ENCODE measurements at places on chromosomes 1 and 21.

DNA sequence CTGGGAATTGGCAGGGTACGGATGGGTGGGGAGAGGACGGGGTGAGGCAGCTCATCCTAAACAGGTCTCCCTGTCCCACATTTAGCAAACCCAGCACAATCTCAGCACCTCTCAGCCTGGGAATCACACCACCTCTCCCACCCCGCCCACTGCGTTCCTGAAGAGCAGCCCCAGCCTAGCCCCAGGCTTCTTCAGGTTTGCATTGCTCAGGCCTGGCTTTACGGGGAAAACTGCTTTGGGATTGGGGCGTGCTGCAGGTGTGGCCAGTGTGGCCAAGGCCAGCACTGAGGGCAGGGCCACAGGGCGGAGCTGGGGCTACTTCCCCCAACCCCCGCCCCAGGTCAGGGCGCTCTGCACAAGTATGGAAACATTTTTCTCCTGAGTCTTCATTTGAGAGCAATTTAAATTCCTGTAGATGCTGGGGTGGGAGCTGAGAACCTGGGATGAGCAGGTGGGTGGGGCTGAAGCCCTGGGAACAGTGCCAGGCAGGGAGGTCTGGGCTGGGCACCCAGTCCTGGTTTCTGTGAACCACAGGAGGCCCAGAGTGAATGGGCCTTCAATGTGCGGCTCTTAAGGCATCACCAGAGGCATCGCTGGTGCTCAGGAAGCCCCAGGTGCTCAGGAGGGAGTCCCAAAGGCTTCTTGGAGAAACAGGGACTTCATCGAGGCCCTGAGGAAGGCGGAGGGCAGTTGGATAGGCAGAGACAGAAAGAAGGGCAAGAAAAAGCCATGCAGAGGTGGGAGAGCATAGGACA lies 24.1 kb downstream of the TNNT2 start:
- DNase-seq, result no peak

DNA sequence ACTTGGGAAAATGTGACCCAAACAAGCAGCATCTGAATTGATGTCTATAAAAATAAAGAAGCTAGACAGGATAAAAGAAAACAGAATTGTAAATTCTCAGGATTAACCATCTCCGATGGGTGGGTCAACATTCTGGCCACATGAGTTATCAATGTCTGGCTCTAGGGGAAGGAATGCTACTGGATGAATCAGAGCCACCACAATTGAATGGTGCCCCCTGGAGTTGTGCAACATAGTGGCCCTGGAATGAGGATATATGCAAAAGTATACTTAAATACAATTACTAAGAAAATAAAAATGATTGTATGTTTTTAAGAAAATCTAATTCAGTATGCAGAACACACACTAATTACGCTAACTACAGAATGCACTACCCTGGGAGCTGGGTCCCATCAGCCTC lies 185.6 kb downstream of the TGFBR3 start:
- no peak for DNase-seq

GRCh38 chr1:41418857-41419583 lies 57.8 kb downstream of the FOXO6 start:
- DNase-seq, result peak; percentile 91

GRCh38 chr21:33117101-33117888 lies 47.4 kb downstream of the OLIG1 start:
- no peak for DNase-seq

- no peak for DNase-seq
Measured at GRCh38 chr1:66372522-66373101, 161.3 kb upstream of the SGIP1 start.

GRCh38 chr1:186812570-186812969 lies 16.2 kb upstream of the PLA2G4A start:
- no peak for DNase-seq

DNA sequence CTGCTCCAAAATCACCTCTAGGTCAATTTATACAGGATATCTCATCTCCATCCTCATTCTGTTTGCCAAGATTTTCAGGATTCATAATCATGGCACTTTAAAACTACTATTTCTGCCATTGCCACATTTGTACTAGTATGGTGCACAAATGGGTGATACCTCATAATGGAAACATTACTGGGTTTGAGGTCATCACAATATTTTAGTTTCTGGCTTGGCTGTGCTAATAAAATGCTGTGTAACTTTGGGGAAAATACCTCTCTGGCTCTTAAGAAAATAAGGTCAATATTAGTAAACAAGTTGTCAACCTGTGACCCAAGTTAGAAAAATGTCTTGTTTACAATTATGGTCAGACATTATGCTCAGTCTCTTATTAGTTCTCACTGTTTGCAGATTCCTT lies 4.7 kb upstream of the SLAMF7 start:
- no peak for DNase-seq

DNA sequence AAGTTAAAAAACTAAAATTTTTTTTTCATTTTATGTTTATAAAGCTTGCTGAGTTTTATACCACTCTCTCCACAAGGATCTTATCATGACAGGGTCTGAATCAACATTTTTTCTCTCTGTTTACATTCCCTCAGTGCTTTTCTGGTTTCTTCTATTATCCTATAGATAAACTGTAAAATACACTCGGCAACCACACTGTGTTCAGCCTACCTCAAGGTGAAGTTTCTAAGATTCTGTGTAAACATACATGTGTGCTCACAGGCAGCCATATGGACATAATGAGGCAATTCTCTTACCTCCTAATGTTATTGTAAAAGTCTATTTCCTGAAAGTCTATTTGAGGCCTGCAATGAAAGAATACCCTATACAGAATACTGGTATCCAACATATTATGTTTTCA lies 114.6 kb downstream of the NTPCR start:
- DNase-seq, result no peak

- no peak for DNase-seq
Measured at GRCh38 chr1:158864595-158864994, 33.4 kb downstream of the MNDA start.

- DNase-seq, result no peak
Measured at GRCh38 chr1:211788626-211789025, 41.9 kb downstream of the LPGAT1 start.

- no peak for DNase-seq
Measured at GRCh38 chr1:93615582-93616150, 66.0 kb downstream of the BCAR3 start.

DNA sequence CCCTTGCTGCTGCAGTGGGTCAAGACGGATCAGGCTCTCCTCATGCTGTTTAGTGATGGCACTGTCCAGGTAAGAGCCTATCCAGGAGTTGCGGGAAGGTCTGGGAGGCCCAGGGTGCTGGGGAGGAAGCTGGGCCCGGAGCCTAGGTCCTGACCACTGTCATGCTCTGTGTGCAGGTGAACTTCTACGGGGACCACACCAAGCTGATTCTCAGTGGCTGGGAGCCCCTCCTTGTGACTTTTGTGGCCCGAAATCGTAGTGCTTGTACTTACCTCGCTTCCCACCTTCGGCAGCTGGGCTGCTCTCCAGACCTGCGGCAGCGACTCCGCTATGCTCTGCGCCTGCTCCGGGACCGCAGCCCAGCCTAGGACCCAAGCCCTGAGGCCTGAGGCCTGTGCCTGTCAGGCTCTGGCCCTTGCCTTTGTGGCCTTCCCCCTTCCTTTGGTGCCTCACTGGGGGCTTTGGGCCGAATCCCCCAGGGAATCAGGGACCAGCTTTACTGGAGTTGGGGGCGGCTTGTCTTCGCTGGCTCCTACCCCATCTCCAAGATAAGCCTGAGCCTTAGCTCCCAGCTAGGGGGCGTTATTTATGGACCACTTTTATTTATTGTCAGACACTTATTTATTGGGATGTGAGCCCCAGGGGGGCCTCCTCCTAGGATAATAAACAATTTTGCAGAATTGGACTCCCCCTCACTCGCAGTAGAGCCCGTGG lies 1.7 kb downstream of the DYNLT4 start:
- no peak for DNase-seq

- DNase-seq, result no peak
Measured at GRCh38 chr1:204357551-204358490, 1.9 kb downstream of the PLEKHA6 start.

- DNase-seq, result no peak
Measured at GRCh38 chr21:46021978-46022544, 40.5 kb downstream of the COL6A1 start.

GRCh38 chr1:35175098-35175576 lies 17.8 kb downstream of the SFPQ start:
- DNase-seq, result no peak

- no peak for DNase-seq
Measured at GRCh38 chr1:116497656-116498055, 73.2 kb downstream of the CD58 start.

DNA sequence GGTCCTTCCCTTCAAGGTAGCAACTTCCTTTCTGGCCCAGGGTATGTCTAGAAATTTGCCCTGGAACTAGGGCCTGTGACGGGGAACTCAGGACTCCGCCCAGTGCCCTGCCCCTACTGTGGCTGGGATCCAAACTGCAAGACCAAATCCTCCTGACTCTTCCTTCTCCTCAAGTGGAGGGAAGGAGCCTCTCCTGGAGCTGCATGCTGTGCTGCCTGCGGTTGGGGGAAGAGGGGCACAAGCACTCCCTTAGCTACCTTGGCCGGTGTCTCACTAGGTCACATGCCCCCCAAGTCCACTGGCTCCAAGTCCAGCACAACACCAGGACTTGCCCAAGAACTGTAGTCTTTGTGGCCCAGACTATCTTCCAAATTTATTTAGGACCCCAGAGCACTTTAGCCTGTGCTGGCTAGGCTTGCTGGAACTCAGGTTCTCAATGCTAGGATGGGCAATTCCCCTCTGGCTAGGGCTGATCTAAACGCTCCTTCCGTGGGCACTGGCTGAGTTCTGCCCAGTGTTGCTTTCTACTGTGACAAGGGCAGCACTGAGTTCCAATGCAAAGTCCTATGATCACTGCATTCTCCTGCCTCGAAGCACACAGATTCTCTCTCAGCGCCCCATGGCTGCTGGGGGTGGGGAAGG lies 12.2 kb downstream of the ADSS2 start:
- DNase-seq, result no peak

- DNase-seq, result no peak
Measured at GRCh38 chr1:213883618-213884017, 104.2 kb upstream of the PROX1 start.

GRCh38 chr1:92833840-92834239 lies 2.0 kb downstream of the RPL5 start:
- DNase-seq, result no peak

DNA sequence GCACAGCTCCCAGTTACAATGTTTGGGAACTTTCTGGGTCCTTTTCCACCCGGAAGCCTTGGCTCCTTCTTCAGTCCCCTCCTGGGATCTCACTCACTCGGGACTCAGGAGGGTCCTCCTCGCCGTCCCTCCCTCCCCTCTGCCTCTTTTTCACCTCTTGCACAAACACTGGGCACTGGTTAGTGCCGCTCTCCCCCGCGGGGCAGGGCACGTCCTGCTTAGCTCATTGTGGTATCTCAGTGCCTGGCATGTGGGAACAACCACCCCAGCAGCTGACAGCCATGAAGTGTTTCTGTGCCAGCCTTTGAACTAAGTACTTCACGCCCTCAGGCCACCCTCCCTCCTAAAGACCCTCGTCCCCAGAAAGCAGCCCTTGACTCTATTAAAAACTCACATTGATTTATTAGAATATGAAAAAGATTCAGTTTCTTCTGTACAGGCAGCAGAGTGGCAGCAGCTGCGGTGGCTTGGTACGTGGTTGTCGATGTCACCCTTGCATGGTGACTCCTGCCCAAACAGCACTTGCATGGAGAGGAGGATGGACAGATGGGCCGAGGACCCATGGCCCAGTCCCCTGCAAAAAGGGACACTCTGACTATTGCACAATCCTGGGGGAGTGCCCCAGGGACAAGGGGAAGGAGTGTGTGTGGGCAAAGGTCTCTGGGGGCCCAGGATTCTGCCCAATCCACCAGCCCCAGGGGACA lies 56.3 kb downstream of the SLC9A1 start:
- DNase-seq, result no peak

GRCh38 chr1:45892068-45892785 lies 88.8 kb downstream of the MAST2 start:
- DNase-seq, result peak; percentile 8

DNA sequence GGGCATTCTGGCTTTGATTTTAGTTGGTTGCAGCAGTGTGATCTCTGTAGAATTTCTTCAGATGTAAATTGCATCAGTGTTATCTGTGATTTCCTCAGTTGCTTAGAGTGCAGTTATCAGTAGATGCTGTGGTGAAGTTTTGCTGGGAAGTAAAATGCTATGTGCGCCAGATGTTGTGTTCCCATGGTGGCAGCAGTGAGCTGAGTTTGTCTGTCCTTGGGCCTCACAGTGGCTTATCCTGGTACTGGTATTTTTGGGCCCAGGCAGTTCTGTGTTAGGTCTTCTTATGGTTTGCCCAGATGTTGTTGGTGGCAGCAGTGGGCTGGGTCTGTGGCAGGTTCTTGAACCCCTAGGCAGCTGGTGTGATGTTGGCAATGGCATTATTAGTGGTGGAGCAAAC lies 1242.1 kb downstream of the PLA2G4A start:
- DNase-seq, result no peak

DNA sequence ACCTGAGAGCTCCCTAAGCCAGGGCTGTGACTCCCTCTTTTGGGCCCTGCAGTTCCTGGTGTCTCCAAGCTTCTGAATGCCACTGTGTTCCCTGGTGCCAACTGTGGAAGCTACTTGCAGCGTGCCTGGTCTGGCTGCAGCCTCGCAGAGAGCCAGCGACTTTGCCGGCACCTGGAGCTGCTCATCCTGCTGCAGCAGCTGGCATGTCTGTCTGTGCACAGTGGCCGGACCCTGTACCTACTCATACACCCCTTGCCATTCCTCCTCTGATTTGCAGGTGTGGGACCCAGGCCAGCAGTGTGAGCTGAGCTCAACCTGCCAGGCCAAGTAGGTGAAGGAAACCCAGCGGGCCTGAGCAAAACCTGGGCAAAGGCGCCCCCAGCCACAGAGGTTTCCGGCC lies 12.3 kb upstream of the AADACL4 start:
- DNase-seq, result no peak

Data from prostate gland (tissue), 2 donors.